Right atrium auricular region (tissue), 2 donors: ENCODE measurements at places on chromosomes 5 and 9. TPM values are rescaled to one million over a fixed set of nuclear protein-coding genes. Genes with fewer than 3 reads are reported as not detected.
A peak's percentile ranks its signal among the peaks of the same experiment; 100 is the strongest.

The LSM11 gene
- total RNA-seq = 2.4 TPM

The MYMK gene
- total RNA-seq = not detected

The NELFB gene
- total RNA-seq = 30.0 TPM

The HNRNPAB gene
- total RNA-seq = 69.1 TPM

GRCh38 chr9:131335368-131335755 lies 45.8 kb downstream of the PLPP7 start:
- peak overlapping the region; percentile 77 for H3K27ac ChIP-seq
- no peak for DNase-seq
- no peak overlapping the region for H3K4me3 ChIP-seq

DNA sequence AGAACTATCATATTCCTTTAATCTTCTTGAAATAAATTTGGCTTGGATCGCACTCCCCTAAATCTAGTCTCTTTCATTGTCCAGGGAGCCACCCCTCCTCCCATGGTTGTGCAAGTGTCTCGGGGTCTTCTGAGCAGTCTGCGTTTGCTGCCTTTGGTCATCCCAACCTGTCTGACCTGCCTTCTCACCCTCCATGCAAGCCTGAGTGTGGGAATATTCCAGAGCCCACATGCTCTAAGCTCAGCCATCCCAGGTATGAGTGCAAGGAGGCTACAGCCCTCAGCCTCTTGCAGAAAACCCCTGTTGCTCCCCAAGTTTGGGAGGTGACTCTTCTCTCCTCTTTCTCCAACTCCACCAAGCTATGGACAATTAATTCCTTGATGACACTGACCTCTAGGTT lies 7.7 kb upstream of the CTSL start:
- H3K27ac ChIP-seq = no peak overlapping the region
- no peaks in the 10 kb centered on the region for H3K27me3 ChIP-seq
- no peaks in the 10 kb centered on the region for H3K4me1 ChIP-seq

DNA sequence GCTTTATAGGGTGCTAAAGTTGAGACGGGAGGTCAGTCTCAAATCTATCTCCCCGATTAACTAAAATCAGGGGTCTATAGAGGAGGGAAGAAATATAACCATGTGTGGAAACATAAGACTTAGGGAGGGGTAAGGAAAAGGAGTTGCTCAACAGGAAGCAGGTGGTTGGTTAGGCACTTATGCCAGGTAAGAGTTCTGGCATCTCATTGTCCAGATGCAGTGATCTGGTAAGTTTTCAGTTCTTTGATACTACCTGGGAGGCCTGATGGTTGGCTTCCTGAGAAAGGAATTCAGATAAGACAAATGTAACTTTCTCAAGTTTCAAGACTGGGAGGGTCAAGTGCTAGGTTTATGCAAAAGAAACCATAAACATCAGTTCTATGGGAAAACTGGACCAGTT lies 47.7 kb downstream of the CERT1 start:
- H3K27ac ChIP-seq = no peak overlapping the region
- H3K36me3 ChIP-seq = no peaks in the 10 kb centered on the region
- peaks cover 21% of the 10 kb centered on the region for H3K4me1 ChIP-seq
- DNase-seq = no peak
- H3K27me3 ChIP-seq = no peaks in the 10 kb centered on the region

DNA sequence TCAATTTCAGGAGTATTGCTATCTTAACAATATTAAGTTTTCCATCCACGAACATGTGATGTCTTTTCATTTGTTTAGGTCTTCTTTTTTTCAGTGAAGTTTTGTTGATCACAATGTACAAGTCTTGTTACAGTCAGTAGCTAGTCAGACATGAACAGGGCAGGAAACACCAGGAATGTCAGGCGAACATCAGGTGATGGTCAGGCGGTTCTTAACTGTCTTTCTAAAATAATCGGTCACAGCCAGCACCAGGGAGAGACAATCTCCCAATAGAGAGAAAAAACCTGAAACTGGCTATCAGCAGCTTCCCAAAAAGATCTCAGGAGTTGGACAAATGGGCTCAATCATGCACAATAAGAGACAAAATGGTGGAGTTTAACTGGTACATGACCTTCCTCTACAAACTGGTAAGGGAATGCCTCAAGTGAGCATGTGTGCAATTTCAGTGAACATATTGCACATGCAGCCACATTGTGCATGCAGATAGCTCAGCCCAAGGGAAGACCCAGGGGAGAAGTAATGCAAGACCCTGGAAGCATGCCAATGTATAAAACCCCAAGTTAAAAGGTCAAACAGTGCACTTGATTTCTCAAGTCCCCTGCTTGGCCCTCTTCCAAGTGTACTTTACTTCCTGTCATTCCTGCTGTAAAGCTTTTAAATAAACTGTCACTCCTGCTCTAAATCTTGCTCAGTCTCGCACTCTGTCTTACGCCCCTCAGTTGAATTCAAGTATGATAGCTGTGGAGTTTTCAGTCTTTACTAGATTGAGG lies 176.1 kb upstream of the RASEF start:
- H3K4me1 ChIP-seq = no peaks in the 10 kb centered on the region
- no peaks in the 10 kb centered on the region for H3K27me3 ChIP-seq
- no peak overlapping the region for H3K4me3 ChIP-seq
- DNase-seq = no peak
- peaks cover 4% of the 10 kb centered on the region for H3K36me3 ChIP-seq
- peak overlapping the region; percentile 24 for H3K27ac ChIP-seq

DNA sequence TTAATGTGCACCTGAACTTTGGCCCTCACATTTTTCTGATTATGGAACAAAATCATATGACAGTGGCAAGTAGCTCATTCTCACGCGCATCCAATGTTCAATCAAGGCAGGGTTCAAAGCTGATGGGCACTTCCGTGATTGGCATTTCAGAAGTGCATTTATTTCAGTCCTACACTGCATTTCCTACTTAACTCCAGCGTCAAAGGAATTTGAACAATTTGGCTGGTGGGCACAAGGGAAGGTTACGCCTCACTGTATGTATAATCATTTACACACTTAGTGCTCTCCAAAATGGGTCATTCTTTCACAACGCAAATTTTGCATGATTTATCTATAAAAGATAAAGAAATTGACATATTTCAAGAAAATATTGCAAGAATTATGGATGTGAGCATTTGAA lies 167.9 kb upstream of the VLDLR start:
- H3K4me1 ChIP-seq = no peaks in the 10 kb centered on the region
- H3K4me3 ChIP-seq = no peak overlapping the region
- no peaks in the 10 kb centered on the region for H3K36me3 ChIP-seq
- no peaks in the 10 kb centered on the region for H3K27me3 ChIP-seq
- no peak overlapping the region for H3K27ac ChIP-seq
- no peak for DNase-seq

- H3K4me3 ChIP-seq = no peak overlapping the region
- no peaks in the 10 kb centered on the region for H3K27me3 ChIP-seq
- H3K36me3 ChIP-seq = peaks cover 69% of the 10 kb centered on the region
- H3K27ac ChIP-seq = no peak overlapping the region
- H3K4me1 ChIP-seq = no peaks in the 10 kb centered on the region
These were observed 20.7 kb upstream of the GRPEL2 start for GRCh38 chr5:149324641-149325040.

DNA sequence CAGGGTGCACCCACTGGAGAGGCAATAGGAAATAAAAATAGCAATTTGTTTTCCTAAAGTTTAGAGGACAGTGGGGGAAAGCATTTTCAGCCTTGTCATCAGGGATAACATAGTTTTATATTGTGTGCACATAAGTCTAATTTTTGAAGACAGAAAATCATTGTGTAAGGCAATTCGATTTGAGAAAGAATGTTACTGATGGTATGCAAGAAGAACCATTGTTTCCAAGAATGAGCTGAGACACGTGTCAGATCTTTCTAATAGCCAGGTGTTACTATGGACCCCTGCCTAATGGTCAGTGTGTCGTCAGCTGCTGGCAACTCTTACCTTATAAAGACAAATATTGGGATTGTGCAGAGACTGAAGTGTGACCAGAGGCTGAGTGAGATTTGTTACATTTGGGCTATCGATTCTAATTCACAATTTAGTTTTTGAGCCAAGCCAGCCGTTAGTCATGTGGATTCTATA lies 67.1 kb upstream of the PPP2R2B start:
- no peaks in the 10 kb centered on the region for H3K4me1 ChIP-seq
- no peak overlapping the region for H3K4me3 ChIP-seq
- DNase-seq = no peak
- H3K36me3 ChIP-seq = no peaks in the 10 kb centered on the region
- no peak overlapping the region for H3K27ac ChIP-seq

GRCh38 chr9:35518981-35519679 lies 29.2 kb downstream of the RUSC2 start:
- H3K4me3 ChIP-seq = no peak overlapping the region
- no peaks in the 10 kb centered on the region for H3K36me3 ChIP-seq
- no peaks in the 10 kb centered on the region for H3K27me3 ChIP-seq
- no peaks in the 10 kb centered on the region for H3K4me1 ChIP-seq

- H3K27ac ChIP-seq = no peak overlapping the region
- no peaks in the 10 kb centered on the region for H3K36me3 ChIP-seq
- no peak for DNase-seq
These were observed 25.4 kb upstream of the ALDOB start for GRCh38 chr9:101460965-101461364.

- no peak for DNase-seq
- no peaks in the 10 kb centered on the region for H3K27me3 ChIP-seq
- no peaks in the 10 kb centered on the region for H3K4me1 ChIP-seq
- no peak overlapping the region for H3K4me3 ChIP-seq
These were observed 837.7 kb upstream of the CDH9 start for GRCh38 chr5:27876071-27876470.

- H3K27ac ChIP-seq = no peak overlapping the region
- H3K4me1 ChIP-seq = peaks cover 12% of the 10 kb centered on the region
- no peaks in the 10 kb centered on the region for H3K36me3 ChIP-seq
- DNase-seq = no peak
- no peak overlapping the region for H3K4me3 ChIP-seq
- no peaks in the 10 kb centered on the region for H3K27me3 ChIP-seq
These were observed 42.1 kb upstream of the RARS1 start for GRCh38 chr5:168443950-168444700.

GRCh38 chr9:85215961-85216360 lies 525.8 kb downstream of the AGTPBP1 start:
- DNase-seq = no peak
- no peaks in the 10 kb centered on the region for H3K27me3 ChIP-seq
- H3K36me3 ChIP-seq = no peaks in the 10 kb centered on the region
- H3K4me1 ChIP-seq = no peaks in the 10 kb centered on the region
- H3K4me3 ChIP-seq = no peak overlapping the region

GRCh38 chr5:174514983-174515394 lies 209.4 kb upstream of the MSX2 start:
- no peaks in the 10 kb centered on the region for H3K36me3 ChIP-seq
- no peak overlapping the region for H3K27ac ChIP-seq

GRCh38 chr9:98970532-98971041 lies 26.9 kb downstream of the COL15A1 start:
- peaks cover 78% of the 10 kb centered on the region for H3K4me1 ChIP-seq
- H3K36me3 ChIP-seq = no peaks in the 10 kb centered on the region
- no peaks in the 10 kb centered on the region for H3K27me3 ChIP-seq
- no peak overlapping the region for H3K4me3 ChIP-seq
- H3K27ac ChIP-seq = peak overlapping the region; percentile 76

DNA sequence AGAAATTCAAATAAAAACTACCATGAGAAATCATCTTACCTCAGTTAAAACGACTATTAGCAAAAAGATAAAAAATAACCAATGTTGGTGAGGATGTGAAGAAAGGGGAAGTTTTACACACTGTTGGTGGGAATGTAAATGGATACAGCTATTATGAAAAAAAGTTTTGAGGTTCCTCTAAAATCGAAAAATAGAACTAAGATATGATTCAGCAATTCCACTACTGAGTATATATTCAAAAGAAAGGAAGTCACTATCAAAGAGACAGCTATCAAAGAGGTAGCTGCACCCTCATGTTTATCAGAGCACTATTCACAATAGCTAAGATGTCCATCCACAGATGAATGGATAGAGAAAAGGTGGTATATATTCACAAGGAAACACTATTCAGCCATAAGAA lies 1888.4 kb downstream of the MAT2B start:
- DNase-seq = no peak
- H3K36me3 ChIP-seq = no peaks in the 10 kb centered on the region
- H3K4me1 ChIP-seq = no peaks in the 10 kb centered on the region
- H3K4me3 ChIP-seq = no peak overlapping the region

GRCh38 chr5:82912462-82912861 lies 164.7 kb downstream of the TMEM167A start:
- no peak overlapping the region for H3K4me3 ChIP-seq
- no peaks in the 10 kb centered on the region for H3K4me1 ChIP-seq
- H3K27ac ChIP-seq = no peak overlapping the region

GRCh38 chr5:63960646-63961045 lies 1.6 kb downstream of the HTR1A start:
- H3K4me3 ChIP-seq = no peak overlapping the region
- peaks cover 18% of the 10 kb centered on the region for H3K27me3 ChIP-seq
- H3K36me3 ChIP-seq = no peaks in the 10 kb centered on the region
- H3K27ac ChIP-seq = no peak overlapping the region

DNA sequence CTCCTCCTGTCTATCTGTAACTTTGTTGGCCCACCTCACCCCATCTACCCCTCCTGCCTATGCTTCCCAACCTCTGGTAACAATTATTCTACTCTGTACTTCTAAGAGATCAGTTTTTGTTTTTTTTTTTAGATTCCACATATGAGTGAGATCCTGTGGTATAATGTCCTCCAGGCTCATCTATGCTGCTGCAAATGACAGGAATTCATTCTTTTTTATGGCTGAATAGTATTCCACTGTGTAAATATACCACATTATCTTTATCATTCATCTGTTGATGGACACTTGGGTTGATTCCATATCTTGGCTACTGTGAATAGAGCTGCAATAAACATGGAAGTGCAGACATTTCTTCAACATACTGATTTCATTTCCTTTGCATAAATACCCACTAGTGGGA lies 8.0 kb upstream of the NPR2 start:
- no peaks in the 10 kb centered on the region for H3K27me3 ChIP-seq
- no peaks in the 10 kb centered on the region for H3K4me1 ChIP-seq
- H3K27ac ChIP-seq = no peak overlapping the region
- no peaks in the 10 kb centered on the region for H3K36me3 ChIP-seq
- H3K4me3 ChIP-seq = no peak overlapping the region

GRCh38 chr5:139141446-139142204 lies 56.5 kb downstream of the SIL1 start:
- no peaks in the 10 kb centered on the region for H3K36me3 ChIP-seq
- H3K4me3 ChIP-seq = no peak overlapping the region
- H3K27ac ChIP-seq = peak overlapping the region; percentile 72
- no peaks in the 10 kb centered on the region for H3K4me1 ChIP-seq

- H3K27ac ChIP-seq = no peak overlapping the region
- peak overlapping the region; percentile 4 for H3K4me3 ChIP-seq
- DNase-seq = no peak
- no peaks in the 10 kb centered on the region for H3K36me3 ChIP-seq
- H3K27me3 ChIP-seq = no peaks in the 10 kb centered on the region
- peaks cover 16% of the 10 kb centered on the region for H3K4me1 ChIP-seq
These were observed 26.9 kb upstream of the EXOC3 start for GRCh38 chr5:415928-416635.

- H3K36me3 ChIP-seq = no peaks in the 10 kb centered on the region
- DNase-seq = no peak
- no peaks in the 10 kb centered on the region for H3K4me1 ChIP-seq
- H3K27me3 ChIP-seq = no peaks in the 10 kb centered on the region
- H3K4me3 ChIP-seq = no peak overlapping the region
- no peak overlapping the region for H3K27ac ChIP-seq
These were observed 145.7 kb downstream of the SEMA6A start for GRCh38 chr5:116428966-116429365.
